ENCODE measurements at places on chromosomes 5 and 9. TPM values are rescaled to one million over a fixed set of nuclear protein-coding genes. Genes with fewer than 3 reads are reported as not detected.

The SET gene
- total RNA-seq, result 1,009 TPM

The IFNK gene
- total RNA-seq, result not detected

The TYRP1 gene
- 0.94 TPM for total RNA-seq

The AFAP1L1 gene
- total RNA-seq, result 0.21 TPM

GRCh38 chr5:8561224-8561840 is 692.4 kb downstream of the MTRR start:
- no peak for DNase-seq

GRCh38 chr5:150671509-150672236 is 10.6 kb downstream of the MYOZ3 start:
- no peak for DNase-seq

- DNase-seq, result no peak
Measured at GRCh38 chr5:77925503-77925902, 149.4 kb upstream of the TBCA start.

DNA sequence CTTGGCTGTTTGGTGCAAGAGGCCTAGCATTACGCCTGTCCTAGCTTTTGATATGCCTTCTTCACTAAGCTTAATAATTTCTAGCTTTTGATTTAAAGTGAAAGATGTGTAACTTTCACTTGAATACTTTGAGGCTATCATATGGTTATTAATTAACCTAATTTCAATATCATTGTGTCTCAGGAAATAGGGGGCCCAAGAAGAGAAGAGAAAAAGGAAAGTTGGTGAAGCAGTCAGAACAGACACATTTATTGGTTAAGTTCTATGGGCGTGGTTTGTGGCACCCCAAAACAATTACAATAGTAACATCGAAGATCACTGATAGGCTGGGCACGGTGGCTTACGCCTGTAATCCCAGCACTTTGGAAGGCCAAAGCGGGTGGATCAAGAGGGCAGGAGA is 40.9 kb upstream of the F2RL2 start:
- DNase-seq, result no peak

DNA sequence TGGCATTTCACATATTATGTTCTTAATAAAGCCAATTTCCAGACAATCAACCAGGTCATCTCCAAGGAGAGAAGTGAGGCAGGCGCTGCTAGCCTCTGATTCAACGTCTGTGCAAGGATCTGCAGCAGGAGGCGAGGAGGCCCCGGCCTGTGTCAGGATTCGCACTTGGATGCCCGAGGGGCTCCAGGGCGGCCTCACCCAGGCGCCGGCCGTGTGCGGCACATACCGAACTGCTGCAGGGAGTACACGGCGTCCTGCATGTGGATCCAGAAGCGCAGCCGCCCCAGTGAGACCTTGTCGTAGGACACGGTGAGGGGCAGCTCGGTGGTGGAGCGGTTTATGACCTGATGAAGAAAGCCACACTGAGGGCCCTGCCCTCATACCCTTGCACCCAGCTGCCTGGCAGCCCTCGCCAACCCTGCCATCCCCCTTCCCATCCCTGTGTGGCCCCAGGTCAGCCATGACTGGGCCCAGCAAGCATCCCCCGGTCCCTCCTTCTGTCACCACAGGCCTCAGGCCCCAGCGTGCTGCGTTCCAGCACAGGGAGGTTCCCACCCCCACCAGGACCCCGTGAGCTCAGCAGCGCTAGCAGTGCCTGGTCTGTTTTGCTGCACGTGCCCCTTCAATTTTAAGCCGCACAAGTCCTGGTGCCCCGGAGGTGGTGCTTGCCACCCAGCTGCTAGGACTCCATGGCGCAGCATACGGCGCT is 9.9 kb downstream of the CLPTM1L start:
- DNase-seq, result no peak

DNA sequence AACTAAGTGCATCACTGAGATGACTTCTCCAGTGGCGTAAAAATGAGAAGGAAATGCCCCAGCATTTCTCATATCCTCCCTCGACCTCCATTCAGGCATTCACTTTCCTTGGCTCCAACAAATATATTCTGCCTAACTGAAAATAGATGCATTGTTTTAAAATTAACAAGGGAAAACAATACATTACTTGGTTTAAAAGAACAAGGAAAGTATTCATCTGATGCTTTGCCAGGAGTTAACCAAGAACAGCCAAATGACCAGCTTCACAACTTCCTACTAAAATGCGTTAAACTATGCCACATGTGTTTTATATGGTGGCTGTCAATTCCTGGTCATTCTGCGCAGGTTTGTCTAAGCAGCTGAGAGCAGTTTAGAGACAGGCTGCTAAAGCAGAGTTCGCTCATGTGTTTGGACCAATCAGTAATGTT is 121.4 kb downstream of the GNAQ start:
- DNase-seq, result no peak

DNA sequence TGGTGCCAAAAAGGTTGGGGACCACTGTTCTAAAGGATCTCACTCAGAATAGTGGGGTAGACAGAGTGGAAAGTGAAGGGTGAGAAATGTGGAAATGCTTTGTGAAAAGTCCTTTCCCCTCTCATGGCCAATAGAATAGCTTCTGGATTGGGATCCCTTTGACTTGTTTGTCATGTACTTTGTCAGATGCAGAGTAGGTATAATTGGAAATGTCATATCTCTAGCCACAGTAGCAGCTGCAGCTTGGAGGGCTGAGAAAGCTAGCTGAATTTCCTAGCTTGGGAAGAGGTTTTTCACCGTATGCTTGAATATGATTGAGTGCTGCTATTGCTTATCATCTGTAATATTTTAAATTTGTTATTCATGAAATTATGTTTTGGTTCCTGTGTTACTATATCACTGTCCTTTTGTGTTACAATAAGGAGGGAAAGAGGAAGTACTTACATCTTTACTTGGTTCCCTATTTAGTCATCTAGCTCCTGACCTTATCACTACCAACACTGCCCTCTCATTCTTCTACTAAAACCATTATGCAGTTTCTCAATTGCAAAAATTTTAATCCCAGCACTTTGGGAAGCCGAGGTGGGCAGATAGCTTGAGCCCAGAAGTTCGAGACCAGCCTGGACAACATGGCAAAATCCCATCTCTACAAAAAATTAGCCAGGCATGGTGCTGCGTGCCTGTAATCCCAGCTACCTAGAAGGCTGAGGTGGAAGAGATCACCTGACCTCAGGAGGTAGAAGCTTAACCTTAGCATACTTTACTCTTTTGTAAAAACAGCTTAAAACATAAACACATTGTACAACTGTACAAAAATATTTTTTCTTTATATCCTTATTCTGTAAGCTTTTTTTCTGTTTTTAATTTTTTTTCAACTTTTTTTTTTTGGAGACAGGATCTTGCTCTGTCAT is 12.4 kb downstream of the SLC30A5 start:
- DNase-seq, result no peak
